Chondrocyte (in vitro differentiated cells): ENCODE measurements at places on chromosomes 7 and 10.
A peak's percentile ranks its signal among the peaks of the same experiment; 100 is the strongest.

GRCh38 chr7:152979376-152979775, 219.8 kb downstream of the ACTR3B start:
- no peaks in the 10 kb centered on the region for H3K27me3 ChIP-seq
- DNase-seq, result no peak
- H3K4me3 ChIP-seq, result no peak overlapping the region
- no peaks in the 10 kb centered on the region for H3K36me3 ChIP-seq
- H3K4me1 ChIP-seq, result no peaks in the 10 kb centered on the region

DNA sequence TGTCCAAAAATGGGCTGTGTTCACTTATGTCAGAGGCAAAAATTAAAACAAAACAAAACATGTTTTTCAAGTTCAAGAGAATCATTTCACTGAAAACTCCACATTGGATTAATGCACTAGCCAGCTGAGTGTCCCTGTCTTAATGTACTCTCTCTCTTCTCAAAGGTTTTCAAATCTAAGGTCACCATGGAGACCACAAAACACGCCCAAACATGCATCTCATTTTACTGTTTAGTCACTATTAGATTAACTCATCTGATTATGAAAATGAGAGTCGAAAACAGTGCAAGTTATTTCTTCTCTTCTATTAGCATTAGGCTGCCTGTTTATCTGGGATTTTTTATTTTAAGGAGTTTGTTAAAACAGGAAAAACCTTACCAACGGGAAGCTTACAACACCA, 70.8 kb upstream of the ASAH2 start:
- peaks cover 2% of the 10 kb centered on the region for H3K36me3 ChIP-seq
- DNase-seq, result no peak
- H3K27ac ChIP-seq, result no peak overlapping the region

GRCh38 chr10:44925224-44925623, 14.1 kb downstream of the TMEM72 start:
- no peaks in the 10 kb centered on the region for H3K4me1 ChIP-seq
- no peak overlapping the region for H3K27ac ChIP-seq
- no peak overlapping the region for H3K4me3 ChIP-seq
- peaks cover 2% of the 10 kb centered on the region for H3K36me3 ChIP-seq

DNA sequence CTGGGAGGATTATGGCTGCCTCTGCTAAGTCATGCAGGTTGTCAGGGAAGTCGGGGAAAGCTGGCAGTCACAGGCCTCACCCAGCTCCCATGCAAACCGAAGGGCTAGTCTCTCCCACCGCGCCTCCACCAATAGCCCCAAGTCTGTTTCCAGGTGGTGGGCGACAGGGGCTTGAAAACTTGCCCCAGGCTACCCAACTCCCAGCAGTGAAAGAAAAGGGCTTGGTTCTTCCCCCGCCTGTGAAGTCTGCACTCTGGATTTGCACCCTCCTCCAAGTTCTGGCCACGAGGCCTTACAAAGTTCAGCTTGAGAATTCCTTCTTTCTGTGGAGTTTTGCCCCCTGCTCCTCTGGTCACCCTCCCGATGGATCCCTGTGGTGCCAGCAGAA, 99.9 kb upstream of the CHST15 start:
- no peak for DNase-seq
- peaks cover 32% of the 10 kb centered on the region for H3K27me3 ChIP-seq
- peaks cover 7% of the 10 kb centered on the region for H3K36me3 ChIP-seq
- no peak overlapping the region for H3K27ac ChIP-seq
- H3K4me3 ChIP-seq, result no peak overlapping the region

DNA sequence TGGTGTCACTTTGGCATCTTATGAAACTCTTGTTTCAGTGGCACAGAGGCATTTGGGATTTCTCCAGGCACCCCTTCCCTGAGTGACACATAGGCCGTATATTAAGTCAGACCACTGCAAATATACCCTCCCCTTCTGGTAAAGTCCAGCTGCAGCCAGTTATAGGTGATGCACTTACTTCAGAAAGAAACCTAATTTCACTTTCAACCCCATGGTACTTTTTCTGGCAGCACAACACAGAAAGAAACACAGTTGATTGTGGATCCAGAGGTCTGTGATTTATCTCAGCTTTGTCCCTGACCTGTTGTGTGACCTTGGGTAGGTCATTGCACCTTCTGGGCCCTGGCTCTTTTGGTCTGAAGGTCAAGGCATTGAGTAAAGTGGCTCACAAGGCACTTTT, 173.2 kb downstream of the BUB3 start:
- no peak overlapping the region for H3K27ac ChIP-seq
- no peak overlapping the region for H3K4me3 ChIP-seq
- peaks cover 1% of the 10 kb centered on the region for H3K27me3 ChIP-seq
- peaks cover 11% of the 10 kb centered on the region for H3K4me1 ChIP-seq

- H3K27ac ChIP-seq, result no peak overlapping the region
- no peak for DNase-seq
- H3K4me3 ChIP-seq, result no peak overlapping the region
- H3K4me1 ChIP-seq, result no peaks in the 10 kb centered on the region
- no peaks in the 10 kb centered on the region for H3K36me3 ChIP-seq
- peaks cover 17% of the 10 kb centered on the region for H3K27me3 ChIP-seq
Measured at GRCh38 chr10:90143937-90144336, 442.5 kb downstream of the KIF20B start.

DNA sequence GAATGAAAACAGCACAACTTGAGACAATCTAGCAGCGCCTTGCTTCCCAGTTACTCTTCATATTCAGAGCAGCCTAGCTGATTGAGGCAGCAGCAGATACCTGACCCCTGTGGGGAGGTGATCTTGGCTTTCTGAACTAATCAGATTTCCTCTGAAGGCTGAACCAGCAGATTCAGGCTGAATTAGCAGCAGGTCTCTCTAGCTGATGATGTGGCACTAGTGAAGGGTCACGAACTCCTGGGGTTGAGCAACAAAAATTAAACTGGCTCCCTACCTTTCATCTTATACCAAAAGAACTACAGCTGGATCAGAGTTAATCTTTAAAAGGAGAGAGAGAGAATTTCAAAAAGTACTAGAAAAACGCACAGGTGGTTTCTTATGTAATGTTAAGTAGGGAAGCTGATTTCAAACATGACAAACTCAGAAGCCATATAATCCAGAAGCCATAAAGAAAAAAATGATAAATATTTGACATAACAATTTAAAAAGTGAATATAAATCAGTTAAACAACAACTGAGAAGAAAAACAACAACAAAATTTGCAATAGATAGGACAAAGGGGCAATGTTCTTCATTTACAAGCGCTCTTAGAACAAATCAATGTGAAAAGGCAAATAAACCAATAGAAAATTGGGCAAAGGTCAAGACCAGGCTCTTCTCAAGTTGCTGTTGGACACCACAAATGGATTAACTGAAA, 13.5 kb downstream of the SLC25A13 start:
- no peak overlapping the region for H3K27ac ChIP-seq
- H3K4me1 ChIP-seq, result peaks cover 17% of the 10 kb centered on the region
- DNase-seq, result no peak
- no peak overlapping the region for H3K4me3 ChIP-seq
- no peaks in the 10 kb centered on the region for H3K27me3 ChIP-seq

DNA sequence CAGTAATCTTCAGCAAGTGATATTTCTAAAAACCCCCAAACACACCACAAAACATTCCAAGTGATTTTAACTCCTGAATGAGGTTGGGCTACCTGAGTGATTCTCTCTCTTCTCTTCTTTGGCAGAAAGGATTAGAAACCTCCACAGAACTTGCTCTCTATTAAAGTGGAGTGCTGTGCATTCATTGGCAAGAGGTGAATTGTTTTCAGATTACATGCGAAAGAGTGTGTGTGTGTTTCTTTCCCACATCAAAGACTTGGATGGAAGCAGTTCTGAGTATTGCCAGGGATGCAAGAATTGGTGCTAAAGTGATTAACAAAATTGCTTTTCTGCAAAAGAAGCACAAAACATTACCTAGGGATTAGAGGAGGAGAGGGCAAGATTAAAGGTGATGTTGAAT, 13.1 kb upstream of the FBXW4 start:
- peaks cover 23% of the 10 kb centered on the region for H3K27me3 ChIP-seq
- no peak for DNase-seq
- no peak overlapping the region for H3K27ac ChIP-seq
- no peak overlapping the region for H3K4me3 ChIP-seq
- peaks cover 17% of the 10 kb centered on the region for H3K4me1 ChIP-seq

DNA sequence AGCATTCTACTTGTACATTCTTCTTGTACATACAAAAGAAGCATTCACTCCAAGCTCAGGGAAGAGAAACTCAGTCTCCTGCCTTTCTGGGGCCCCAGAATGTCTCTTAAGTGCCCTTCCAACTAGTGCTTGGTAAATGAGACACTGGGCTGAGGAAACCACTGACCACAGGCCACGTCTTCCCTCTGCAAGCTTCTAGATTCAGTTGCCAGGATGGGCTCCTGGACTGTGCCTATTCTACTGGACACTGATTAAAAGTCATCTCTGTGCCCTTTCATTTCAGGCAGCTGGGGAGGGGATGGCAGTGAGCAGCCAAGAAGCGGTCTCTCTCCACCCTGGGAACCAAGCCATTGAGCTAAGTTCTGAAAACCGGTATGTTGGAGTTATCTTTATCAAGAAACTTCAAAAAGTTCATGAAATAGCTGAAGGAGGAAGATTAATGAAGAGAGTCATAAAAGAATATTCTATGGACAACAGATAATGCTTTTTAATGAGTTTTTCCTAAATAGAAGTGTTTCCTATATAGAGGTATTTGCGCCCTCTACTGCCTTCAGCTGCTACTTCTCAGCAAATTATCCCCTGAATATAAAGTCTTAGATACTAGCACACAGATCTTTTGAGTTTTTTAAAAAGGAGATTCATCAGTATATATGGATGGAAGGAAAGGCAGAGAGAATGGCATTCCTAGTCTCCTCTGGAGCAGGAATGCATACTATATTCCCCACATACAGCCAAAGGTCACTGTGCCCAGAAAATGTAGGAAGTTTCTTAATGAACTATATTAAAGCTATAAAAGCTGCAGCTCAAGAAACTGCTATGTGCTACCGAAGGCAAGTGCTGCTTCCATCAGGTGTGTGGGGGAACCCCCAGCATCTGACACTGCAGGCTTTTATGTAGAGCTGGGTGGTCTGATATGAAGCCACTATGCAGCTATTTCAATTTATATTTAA, 8.4 kb upstream of the IFIT1B start:
- H3K4me3 ChIP-seq, result no peak overlapping the region
- DNase-seq, result no peak
- H3K4me1 ChIP-seq, result peaks cover 41% of the 10 kb centered on the region
- H3K27ac ChIP-seq, result peak overlapping the region; percentile 6
- H3K36me3 ChIP-seq, result peaks cover 1% of the 10 kb centered on the region
- no peaks in the 10 kb centered on the region for H3K27me3 ChIP-seq

DNA sequence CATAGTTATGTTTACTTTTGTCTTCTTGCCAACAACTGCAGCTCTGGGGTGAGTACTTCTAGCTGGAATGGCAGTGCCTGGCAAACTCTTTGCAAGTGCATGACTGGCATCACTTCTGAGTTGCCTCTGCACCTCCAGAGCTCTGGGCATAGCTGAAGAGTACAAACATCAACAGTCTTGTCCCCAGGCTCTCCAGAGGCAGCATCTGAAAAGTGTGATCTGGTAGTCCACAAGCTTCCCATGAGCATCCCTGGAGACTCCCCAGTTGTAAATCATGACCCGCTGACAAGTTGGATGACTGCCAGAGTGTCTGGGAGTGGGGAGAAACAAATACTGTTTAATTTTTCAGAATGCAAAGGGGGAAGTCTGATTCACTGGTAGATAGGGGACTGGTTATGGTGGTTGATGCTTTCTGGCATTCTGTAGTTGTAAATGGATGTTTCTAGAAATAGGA, 138.9 kb upstream of the CDK13 start:
- no peaks in the 10 kb centered on the region for H3K36me3 ChIP-seq
- H3K4me3 ChIP-seq, result no peak overlapping the region
- peak overlapping the region; percentile 49 for H3K27ac ChIP-seq
- no peak for DNase-seq
- H3K27me3 ChIP-seq, result peaks cover 17% of the 10 kb centered on the region

DNA sequence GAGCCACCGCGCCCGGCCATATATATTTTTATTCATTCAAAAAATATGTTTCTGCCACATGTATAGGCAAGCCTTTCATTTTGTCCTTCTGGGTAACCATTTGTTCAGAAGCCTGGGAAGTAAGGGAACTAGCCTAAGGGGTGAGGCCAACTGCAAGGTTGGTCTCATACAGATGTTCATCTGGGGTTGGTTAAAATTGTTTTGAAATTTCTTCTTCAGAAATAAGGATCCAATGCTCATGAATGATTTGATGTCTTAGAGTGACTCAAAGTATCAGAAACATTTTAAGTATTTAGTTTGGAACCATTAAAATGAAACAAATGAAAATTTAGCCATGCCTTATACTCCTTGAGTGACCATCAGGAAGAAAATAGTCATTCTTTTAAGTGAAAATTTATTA, 397.2 kb downstream of the SUGCT start:
- H3K4me3 ChIP-seq, result no peak overlapping the region
- H3K27ac ChIP-seq, result no peak overlapping the region
- no peaks in the 10 kb centered on the region for H3K27me3 ChIP-seq
- peaks cover 62% of the 10 kb centered on the region for H3K4me1 ChIP-seq

DNA sequence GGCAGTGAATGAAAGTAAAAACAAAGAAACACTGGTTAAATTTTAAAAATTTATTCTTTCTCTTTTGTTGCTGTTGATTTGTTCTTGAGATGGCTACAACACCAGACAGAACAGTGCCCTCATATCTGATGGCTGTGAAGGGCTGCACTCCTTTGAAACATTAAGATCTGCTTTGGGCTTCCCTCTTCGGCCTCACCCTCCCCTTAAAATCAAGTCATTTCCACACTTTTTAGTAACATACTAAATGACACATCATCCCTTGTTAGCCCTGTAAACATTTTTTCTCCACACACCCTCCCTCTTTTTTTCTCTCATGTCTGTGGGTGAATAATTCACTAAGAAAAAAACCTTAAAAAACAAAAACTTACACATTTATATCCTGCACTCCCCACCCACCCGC, 16.4 kb downstream of the IRF5 start:
- H3K4me1 ChIP-seq, result no peaks in the 10 kb centered on the region
- H3K27me3 ChIP-seq, result no peaks in the 10 kb centered on the region

DNA sequence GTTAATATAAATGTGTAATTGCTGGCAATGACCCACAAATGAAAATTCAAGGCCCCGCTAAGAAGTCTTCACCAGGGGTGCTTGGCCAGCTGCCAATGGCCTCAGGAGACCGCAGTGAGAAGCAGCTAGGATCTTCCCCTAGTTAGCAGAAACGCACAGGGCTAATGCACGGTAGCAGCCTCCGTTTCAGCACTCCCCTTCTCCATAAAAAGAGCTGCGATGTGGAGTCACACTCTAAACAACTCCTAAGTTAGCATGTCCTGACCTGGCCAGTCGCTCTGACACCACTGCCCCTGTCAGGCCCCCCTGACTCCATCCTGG, 139.0 kb downstream of the SEPTIN14 start:
- peaks cover 3% of the 10 kb centered on the region for H3K27me3 ChIP-seq
- no peak for DNase-seq
- H3K4me1 ChIP-seq, result no peaks in the 10 kb centered on the region

- peaks cover 51% of the 10 kb centered on the region for H3K4me1 ChIP-seq
- no peak overlapping the region for H3K27ac ChIP-seq
- DNase-seq, result no peak
- no peak overlapping the region for H3K4me3 ChIP-seq
- no peaks in the 10 kb centered on the region for H3K27me3 ChIP-seq
Measured at GRCh38 chr10:31124852-31125251, 93.2 kb upstream of the ZNF438 start.
